ENCODE measurements at places on chromosomes 1 and 21.
A peak's percentile ranks its signal among the peaks of the same experiment; 100 is the strongest.

DNA sequence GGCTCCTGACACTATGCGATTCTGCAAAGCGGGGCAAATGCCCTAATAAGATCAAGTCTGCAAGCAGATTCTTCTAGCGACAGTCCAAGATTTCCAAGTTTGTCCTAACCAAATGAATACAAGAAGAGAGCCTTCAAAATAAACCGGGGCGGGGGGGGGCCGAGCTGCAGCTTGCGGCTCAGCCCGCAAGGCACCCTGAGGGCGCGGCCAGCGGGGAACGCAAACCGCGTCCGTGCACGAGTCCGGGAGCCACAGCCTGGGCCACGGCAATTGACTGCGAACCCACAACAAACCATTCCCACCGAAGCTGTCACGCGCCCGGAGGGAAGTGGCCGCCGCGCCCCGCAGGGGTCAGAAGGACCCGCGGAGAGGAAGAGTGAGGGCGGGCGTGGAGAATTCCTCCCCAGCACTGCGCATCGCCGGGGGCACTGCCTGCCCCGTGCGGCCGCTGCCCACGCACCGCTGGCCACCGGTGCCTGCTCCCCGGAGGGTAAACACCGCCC lies 687 bp downstream of the TGFBR3 start:
- DNase-seq: peak; percentile 18

- no peak for DNase-seq
Measured at GRCh38 chr1:203796236-203796605, 798 bp downstream of the ZBED6 start.

DNA sequence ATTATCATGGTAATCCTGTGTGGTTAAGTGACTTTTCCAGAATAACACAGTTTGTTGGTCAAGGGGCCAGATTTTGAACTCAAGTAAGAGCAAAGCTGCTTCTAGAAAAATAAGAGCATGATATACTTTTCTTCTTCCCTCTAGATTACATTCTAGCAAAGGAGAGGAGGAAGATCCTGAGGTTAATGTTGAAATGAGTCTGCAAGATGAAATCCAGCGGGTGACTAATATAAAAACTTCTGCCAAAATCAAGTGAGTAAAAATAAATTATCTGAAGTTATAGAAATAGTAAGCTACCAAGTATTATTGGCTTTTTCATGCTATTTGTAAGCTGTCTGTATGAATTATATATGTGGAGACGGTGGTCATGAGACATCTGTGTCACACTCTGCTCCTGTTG lies 12.8 kb downstream of the WDR3 start:
- DNase-seq: no peak

DNA sequence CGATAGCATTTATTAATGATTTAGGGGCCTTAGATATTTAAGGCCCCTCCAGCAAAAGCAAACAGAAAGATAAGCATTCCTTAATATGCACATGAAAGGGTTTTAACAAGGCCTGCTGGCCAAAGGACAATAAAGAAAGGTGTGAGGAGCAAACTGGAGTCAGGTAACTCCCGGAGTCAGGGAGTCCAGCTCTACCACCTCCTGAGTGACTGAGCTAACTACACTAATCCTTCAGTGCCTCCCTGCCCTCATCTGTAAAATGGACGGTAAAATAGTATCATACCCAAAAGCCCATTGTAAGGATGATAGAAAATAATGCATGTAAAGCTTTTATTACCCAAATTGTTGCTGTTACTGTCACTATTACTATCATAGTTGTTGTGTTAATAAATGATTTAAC lies 161.7 kb downstream of the SIPA1L2 start:
- no peak for DNase-seq

DNA sequence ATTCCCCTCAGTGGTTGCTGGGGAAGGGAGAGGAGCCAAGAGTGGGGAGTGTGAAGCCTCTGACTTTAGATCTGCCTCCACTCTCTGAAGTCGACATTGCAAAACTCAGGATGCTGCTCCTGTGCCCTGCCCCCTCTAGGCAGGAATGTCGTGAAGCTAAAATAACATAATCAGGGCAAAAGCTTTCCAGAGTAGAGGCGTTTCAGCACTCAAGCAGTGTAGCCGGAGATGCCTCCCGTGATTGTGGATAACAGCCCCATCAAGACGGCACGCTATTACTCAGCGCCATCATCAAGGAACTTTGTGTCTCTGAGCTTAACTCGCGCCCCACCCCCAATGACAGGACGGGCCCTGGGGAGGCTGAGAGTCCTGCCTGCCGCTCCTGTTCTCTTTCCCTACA lies 60.0 kb downstream of the FBXO2 start:
- DNase-seq: no peak

DNA sequence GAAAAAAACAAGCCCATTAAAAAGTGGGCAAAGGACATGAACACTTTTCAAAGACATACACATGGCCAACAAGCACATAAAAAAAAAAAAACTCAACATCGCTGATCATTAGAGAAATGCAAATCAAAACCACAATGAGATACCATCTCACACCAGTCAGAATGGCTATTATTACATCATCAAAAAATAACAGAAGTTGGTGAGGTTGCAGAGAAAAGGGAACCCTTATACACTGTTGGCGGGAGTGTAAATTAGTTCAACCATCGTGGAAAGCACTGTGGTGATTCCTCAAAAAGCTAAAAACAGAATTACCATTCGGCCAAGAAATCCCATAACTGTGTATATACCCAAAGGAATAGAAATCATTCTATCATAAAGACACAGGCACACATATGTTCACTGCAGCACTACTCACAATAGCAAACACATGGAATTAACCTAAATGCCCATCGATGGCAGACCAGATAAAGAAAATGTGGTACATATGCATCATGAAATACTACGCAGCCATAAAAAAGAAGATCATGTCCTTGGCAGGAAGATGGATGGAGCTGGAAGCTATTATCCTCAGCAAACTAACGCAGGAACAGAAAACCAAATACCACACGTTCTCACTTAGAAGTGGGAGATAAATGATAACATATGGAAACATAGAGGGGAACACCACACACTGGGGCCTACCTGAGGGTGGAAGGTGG lies 70.1 kb downstream of the INTS7 start:
- DNase-seq: no peak

DNA sequence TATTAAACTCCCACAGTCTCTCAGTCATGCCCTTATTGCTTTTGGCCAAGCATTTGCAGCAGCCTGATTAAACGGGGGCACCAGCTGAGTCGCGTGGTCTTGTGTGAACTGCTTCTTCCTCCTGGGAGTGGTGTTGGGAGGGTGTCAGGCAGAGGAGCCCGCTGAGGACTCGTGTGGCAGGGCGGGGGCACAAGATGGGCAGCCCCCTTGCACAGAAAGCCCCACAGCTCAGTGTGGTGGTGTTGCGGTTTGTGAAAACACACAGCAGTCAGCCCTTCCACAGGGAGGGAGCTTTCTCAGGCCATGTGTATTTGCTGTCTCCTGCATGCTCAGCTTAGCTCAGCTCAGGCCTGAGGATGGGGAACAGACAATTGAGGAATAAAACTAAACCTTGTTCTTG lies 22.4 kb downstream of the PEX14 start:
- DNase-seq: no peak

- DNase-seq: peak; percentile 60
Measured at GRCh38 chr1:156727926-156728598, at the start of gene METTL25B. TSS of gene METTL25B (plus strand) at chr1:156728469. CDS start at chr1:156729105, 636 bp downstream.

DNA sequence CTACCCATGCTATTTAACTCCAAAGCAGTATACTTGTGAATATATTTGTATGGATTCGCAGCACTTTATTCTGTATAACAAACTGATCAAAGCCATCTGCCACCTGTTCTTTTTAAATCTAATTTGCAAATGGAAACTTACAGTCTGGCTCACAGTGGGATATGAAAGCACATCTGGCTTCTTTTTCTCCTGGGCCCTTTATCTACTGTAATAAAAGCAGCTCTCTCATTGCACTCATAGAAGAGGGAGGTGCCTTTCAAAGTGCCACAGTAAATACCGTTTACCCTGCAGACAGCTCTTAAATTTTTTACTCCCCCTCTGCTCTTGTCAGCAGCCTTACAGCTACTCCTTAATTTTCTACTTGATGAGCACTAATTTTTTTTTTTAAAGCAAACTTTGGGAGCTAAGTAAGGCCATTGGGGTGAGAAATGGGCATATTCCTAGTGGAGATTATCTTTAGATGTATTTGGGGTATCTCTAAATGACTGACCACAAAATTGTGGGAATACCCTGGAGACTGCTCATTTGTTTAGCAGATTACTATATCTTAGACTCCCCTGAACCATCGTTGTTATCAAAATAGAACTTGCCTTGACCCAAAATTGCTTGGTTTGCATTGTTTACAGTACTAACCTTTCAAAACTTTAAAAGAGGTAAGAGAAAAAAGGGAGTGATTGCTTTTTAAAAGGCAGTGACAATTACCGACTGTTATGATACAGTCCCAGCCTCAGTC lies 110.1 kb downstream of the VPS13D start:
- DNase-seq: no peak

GRCh38 chr21:42013376-42013775 lies 3.2 kb upstream of the ZBTB21 start:
- no peak for DNase-seq

- no peak for DNase-seq
Measured at GRCh38 chr1:228016181-228016510, 9.3 kb downstream of the WNT3A start.

GRCh38 chr1:204867203-204867602 lies 3.5 kb upstream of the NFASC start:
- no peak for DNase-seq

- DNase-seq: no peak
Measured at GRCh38 chr21:44394733-44395132, 41.3 kb downstream of the TRPM2 start.

DNA sequence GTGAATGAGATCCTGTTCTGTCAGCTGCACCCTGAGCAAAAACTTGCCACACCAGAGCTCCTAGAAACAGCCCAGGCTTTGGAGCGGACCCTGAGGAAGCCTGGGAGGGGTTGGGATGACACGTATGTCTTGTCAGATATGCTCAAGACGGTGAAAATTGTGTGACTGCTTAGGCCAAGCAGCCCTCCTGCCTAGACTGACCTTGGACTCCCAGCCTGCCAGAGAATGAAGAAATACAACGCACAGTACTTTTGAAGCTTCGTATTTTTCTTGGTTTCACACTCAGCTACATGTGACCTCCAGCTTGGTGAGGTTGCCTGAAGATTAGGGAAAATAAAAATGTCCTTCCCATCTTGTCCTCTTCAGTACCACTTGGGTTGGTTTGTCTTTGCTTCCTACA lies 15.1 kb downstream of the METTL13 start:
- DNase-seq: no peak

DNA sequence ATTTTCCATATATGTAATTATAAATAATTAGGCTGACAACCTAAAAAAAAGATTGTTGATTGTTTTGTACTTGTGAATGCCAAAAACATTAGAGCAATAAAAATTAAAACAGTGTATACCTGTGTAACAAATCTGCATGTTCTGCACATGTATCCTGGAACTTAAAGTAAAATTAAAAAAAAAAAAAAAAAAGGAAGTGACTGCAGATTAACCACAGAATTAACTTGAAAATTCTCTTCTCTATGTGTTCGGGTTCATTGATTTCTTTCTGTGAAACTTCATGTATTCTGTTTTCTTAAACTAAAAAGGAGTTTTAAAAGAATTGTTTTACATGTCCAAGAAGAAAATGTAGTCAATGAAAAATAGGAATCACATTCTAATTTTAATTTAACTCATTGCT lies 95.7 kb downstream of the FASLG start:
- no peak for DNase-seq

- no peak for DNase-seq
Measured at GRCh38 chr21:42521384-42521783, 7.7 kb downstream of the SLC37A1 start.

DNA sequence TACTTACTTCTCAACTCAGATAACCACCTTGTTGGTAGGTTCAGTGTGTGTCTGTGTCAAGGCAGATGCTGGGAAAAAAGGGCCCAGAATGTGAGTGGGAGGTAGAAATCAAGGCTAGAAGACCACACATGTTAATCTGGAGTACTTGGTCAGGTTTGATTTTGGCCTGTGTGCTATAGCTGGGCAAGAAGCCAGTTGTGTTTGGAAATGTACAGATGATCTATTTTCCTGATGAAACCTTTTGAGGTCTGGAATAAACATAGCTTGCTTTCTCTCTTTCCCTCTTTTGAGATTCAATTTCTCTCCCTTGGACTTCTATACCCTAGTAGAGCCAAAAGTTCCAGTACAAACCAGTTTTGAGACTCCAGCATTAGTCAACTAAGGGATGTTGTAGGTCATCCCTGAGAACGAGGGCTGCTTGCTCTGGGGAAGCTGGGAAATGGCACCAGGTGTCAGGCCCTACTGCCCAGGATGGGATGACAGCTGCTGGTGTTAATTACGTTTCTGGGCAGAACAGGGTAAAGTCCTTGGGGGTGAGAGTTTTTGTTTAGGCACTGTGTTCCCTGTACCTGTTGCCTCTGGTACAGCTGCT lies 15.8 kb downstream of the MAPKAPK2 start:
- DNase-seq: no peak

GRCh38 chr1:26321315-26322041 lies 3.7 kb downstream of the CD52 start:
- peak; percentile 76 for DNase-seq

DNA sequence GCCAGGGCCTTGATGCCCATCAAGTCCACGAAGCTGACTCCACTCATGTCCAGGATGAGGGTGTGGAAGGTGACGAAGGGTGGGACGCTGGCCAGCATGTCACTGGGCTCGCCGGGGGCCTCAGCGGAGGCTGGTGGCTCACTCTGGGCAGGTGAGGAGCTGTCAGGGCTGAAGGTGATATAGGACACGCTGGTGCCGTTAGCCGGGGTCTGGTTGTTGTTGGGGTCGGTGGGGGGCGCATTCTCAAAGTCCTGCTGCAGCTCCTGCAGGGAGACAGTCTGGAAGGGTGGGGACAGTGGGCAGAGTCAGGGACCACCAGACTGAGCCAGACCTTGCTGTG lies 21.7 kb downstream of the SLC26A9 start:
- DNase-seq: no peak

GRCh38 chr1:70112838-70113237 lies 92.5 kb downstream of the LRRC40 start:
- no peak for DNase-seq

- no peak for DNase-seq
Measured at GRCh38 chr1:182584746-182585145, 4.3 kb downstream of the RNASEL start.

DNA sequence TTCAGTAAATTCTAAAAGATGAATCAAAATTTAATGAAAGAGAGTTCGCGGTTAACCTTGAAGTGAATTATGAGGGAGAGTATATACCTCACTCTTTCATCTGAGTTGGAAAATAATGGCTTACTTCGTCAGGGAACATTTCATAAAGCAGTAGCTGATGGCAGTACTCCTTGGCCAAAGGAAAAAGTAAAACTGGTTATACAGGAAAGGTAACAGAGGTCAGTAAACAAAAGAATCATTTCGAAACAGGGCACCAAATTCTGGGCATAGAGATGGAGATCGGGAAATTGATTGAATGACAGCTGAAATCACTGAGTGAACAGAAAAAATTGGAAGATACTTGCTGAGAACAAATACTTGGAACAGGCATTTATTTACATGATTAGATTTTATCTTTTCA lies 199.0 kb downstream of the OLFM3 start:
- DNase-seq: no peak

Measured in T-helper 22 cell (primary cell).